ENCODE measurements at places on chromosomes 7 and 10.
A peak's percentile ranks its signal among the peaks of the same experiment; 100 is the strongest.

GRCh38 chr10:15336211-15336610, 34.9 kb downstream of the FAM171A1 start:
- DNase-seq = no peak

DNA sequence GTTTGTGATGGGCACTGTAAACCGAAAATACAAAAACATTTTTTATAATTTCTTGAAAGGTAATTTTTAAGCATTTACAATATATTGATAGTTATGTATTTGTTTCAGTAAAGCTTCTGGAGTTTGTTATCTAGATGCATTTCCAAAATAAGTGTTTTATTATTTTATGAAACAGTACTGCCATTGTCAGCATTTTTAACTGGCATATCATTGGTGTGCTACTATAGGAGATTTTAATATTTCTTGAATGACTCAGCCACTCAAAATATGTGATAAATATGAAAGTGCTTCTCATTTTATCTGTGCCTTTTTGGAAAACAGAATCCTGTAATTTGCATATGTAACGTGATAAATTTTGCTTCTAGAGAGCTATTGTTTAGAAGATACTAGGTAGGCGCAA, 97.9 kb downstream of the ANKIB1 start:
- DNase-seq = no peak

DNA sequence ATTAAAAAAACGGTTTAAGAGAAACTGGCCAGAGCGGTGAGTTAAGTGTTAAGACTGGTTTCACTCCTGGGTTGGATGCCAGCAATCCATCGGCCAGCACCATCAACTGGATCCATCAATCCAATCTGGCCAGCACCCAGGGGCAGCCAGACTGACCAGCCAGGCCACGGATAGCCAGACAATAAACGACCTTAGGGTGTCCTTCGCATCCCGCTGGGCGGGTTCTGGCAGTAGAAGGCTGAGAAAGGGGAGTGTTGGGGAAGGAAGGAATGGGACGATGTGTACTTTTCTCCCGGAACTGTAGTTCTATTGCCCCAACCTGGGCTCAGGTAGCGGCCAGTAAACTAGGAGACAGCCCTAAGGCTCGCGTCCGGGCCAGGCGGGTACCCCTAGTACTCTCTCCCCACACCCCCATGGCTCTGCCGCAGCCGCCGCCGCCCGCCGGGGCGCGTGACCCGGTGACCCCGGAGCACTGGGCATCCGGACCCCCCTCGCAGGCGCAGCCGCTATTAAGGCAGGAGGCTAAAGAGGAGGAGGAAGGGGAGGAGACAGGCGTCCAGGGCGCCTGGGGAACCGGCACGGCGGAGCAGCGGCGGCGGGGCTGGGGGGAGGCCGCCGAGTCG, at the start of gene CASD1:
CASD1 (plus strand) TSS at position 546 of the 623 bp plus-strand sequence. CDS start 276 bp downstream, outside the sequence.
- no peak for DNase-seq

GRCh38 chr7:85191383-85191782, 4.5 kb upstream of the SEMA3D start:
- no peak for DNase-seq

DNA sequence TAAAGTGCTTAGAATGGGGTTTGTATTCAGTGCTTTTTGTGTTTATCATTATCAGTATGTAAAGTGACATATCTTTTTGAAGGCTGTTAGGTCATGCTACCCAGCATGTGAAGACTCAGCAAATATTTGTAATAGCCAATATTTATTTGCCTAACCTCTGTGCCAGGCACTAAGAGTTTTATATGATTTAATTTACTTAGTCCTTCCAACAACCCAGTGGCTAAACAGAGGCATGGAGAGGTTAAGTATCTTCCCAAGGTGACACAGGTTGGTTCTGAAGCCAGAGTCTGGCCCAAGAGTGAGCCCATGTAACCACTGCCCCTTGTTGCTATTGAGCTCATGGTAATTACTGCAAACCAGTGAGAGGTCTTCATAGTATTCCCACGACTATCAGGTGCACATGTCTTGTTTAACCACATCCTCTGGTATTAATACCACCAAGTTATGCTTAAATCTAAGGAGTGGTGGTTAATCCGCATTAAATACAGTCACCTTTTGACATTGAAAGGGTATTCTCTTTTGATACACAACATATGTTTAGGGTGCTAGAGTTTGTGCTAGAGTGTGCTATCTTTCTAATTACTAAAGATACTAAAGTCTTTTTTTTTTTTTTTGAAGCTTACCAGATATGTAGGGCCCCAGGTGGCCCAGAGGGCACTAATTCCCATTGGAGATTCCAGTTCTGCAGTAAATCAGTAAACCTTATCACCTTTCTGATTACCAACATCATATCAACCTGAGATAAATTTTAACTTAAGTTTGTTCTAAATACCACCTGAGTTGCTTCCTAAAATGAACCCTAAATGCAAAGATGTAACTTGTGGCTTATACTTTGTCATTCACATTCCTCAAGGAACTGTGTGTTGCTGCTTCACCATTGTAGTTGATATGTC, 2.9 kb downstream of the ADD3 start:
- no peak for DNase-seq

DNA sequence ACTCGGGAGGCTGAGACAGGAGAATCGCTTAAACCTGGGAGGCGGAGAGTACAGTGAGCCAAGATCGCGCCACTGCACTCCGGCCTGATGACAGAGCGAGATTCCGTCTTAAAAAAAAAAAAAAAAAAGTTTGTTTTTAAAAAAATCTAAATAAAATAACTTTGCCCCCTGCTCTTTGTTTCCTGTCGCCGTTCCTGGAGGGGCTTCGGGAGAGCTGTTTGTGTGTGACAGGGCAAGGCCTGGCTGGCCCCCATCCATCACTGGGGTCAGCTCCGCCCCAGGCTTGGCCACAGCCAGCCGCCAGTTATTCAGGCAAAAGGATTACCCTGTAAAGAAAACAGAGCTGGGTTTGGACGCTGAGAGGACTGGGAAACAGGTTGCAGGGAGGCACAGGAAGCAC, 16.4 kb downstream of the LEP start:
- DNase-seq = no peak

DNA sequence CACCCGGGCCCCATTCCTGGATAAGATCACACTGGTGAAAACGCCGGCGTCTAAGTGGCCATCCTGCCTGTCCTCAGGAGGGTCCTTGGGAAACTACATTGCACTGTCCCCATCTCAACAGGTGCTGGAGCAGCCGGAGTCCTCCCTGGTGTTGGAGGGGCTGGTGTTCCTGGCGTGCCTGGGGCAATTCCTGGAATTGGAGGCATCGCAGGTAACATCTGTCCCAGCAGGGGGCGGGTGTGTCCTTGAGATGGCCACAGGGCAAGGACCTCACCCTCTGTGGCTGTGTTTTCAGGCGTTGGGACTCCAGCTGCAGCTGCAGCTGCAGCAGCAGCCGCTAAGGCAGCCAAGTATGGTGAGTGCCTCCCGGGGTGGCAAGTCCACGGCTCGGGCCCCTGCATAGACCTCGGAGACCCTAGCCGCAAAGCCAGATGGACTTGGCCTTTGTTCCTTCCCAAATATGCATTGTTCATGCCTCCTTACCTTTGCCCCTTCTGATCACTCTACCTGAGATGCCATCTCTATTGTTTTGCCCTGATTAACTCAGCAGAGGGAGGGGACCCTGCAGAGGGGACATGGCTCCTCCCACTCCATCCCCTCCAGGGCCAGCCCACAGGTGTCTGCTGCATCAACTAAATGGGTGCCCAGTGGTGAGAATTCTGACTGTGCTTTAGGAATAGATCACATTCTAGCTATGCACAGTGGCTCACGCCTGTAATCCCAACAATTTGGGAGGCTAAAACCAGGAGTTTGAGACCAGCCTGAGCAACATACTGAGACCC, 23.8 kb downstream of the ELN start:
- no peak for DNase-seq

DNA sequence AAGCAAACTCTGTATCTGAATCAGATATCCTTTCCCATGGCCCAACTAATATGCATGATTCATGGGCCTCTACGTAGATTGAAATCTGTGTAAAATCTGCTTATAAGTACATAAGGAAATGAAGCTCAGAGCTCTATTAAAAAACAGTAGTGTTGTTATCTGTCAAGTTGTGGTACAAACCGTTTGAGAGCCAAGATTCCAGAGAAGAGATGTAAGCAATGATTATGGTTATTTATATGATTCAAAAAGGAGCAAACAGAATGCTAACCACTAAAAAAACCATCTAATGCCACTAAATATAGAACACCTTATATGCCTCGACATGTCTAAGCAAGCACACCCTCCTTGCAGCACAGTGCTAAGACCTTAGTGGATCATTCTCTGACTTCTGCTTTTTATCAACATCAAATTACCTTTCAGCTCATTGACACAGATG, 26.6 kb downstream of the RPP38 start:
- no peak for DNase-seq

DNA sequence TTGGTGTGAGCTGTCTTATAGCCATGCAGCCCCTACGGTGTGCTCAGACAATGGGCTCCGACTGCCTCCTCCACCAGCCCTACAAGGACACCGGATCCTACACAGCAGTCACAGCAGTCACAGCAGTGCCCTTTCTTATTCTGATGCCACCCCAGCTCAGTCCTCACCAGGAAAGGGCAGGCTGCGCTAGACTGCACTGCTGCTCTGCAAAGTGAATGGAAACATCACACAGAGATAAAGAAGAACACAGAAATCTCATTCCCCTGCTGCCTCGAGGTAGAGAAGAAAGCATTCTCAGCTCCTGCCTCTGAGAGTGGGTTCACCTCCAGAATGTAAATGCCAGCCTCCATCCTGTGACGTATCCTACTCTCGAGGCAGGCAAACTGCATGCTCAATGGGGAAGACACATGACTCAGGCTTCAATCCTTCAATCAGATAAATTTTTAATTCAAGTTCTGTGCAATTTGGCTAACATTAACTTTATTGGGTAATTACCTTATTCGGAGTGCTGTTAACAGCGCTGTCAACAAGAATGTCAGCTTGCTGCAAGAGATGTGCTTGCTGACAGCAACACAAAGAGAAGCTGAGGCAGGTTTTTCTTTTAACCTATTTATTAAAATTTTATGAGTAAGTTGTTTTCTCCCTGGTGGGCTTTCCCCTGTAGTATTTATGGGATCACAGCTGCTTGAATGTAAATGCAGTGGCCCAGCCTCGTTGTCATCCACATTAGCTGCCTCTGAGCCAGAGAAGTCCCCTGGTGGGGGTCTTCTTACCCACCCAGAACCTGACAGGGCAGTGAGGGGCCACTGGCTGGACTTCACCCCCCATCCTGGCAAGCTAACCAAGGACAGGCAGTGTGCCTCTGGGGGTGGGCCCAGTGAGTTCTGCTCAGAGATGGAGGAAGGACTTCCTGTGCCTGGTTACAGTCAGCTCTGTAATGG, 241.3 kb upstream of the KMT2E start:
- no peak for DNase-seq

DNA sequence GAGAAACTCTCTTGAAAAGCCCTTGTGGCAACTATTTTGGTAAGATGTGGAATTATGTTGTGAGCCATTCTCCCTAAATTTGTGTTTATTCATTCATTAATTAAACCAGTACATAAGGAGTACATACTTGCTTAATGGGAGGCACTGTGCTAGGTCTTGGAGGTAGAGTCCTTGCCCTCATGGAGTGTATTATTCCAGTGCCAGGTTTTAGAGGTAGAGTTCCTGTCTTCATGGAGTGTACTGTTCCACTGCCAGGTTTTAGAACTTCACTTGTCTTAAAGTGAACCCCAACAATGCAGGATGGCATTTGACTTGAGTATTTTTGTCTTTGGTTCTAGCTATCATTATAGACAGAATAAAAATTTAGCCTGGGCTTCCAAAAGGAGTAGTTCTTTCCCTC, 8.8 kb downstream of the MXI1 start:
- no peak for DNase-seq

- DNase-seq = no peak
Observed at GRCh38 chr10:119541046-119541445, 1.5 kb downstream of the RGS10 start.

- DNase-seq = no peak
Observed at GRCh38 chr7:20201380-20201779, 15.8 kb downstream of the MACC1 start.

DNA sequence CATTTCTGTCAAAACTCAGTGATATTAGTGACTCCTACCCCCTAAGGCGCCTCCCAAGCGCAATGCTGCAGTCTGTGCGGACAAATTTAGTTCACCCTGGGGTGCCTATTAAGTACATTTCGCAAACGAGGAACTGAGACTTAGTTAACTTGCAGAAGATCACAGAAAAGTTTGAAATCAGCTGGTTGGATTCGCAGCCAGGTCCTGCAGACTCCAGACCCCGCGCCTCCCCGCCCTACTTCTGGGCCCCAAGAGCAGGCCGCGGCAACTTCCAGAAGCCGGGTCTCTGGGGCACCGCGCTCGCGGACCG, 588 bp downstream of the CYREN start:
- no peak for DNase-seq

- DNase-seq = no peak
Observed at GRCh38 chr7:18109762-18110161, 82.1 kb upstream of the PRPS1L1 start.

DNA sequence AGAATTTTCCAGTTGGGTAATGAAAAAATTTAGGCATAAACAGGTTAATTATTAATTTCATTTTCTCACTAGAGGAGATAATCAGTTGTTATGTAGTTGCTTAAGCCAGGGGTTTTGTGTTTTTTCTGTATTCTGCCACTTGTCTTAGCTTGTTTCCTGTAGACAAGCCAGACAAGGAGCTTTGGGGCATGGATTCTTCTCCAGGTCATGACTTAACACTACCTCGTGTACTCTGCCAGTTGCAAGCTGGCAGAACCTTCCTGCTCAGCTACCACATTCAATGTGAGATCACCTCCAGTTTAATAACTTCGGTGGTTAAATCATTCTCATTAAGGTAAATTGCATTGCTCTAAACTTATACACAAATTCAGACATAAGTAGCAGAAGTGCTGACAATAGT, 1.8 kb downstream of the CCM2 start:
- no peak for DNase-seq

GRCh38 chr10:92914478-92915325, 66.4 kb downstream of the EXOC6 start:
- DNase-seq = peak; percentile 24

DNA sequence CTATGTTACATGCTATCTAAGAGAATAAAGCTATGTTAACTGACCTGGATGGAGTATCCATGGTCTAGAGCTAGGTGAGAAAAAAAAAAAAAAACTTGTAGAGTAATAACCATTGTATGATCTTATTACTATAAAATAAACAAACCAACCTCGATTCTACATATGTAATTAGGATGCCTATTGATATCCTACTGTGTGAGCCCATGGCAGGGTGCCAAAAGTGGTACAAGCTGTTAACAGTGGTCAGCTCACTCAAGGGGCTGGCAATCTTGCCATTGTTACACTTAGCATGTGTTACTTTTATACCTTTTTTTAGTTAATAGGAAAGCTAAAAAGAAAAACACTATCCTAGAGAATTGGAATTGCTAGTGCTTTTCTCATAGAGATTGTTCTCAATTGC, 13.5 kb upstream of the IL6 start:
- no peak for DNase-seq

Data from right renal cortex interstitium (tissue), 3 donors.